ENCODE measurements at places on chromosomes 16 and 17. TPM values are rescaled to one million over a fixed set of nuclear protein-coding genes. Genes with fewer than 3 reads are reported as not detected.

SLFN13 gene
- 36.0 TPM for total RNA-seq

- H3K36me3 ChIP-seq, result no peaks in the 10 kb centered on the region
- H3K4me1 ChIP-seq, result peaks cover 10% of the 10 kb centered on the region
- H3K4me3 ChIP-seq, result no peak overlapping the region
Observed at GRCh38 chr16:50809561-50809960, 67.7 kb downstream of the CYLD start.

DNA sequence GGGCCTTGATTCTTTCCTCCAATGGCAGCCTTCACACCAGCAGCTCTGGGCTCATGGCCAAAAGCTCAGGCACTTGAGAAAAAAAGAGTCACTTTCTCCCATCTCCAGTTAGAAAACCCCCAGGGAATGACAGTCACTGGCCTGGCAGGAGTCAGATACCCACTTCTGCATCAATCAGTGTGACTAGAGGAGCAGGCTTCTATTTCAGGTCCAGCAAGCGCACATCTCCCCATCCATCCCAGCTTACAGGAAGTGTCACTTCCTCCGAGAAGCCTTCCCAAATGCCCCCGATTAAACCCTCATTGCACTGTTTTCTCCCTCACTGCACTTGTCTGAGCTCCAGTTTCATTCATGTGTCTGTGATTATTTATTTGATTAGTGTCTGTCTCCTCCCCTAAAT, 30.4 kb upstream of the CCL1 start:
- no peak overlapping the region for H3K4me3 ChIP-seq
- DNase-seq, result no peak
- H3K27ac ChIP-seq, result no peak overlapping the region
- no peaks in the 10 kb centered on the region for H3K27me3 ChIP-seq

- H3K27ac ChIP-seq, result no peak overlapping the region
- no peak for DNase-seq
- H3K4me3 ChIP-seq, result no peak overlapping the region
- no peaks in the 10 kb centered on the region for H3K27me3 ChIP-seq
- peaks cover 29% of the 10 kb centered on the region for H3K4me1 ChIP-seq
- peaks cover 8% of the 10 kb centered on the region for H3K36me3 ChIP-seq
Observed at GRCh38 chr17:17902877-17903276, 66.1 kb upstream of the SREBF1 start.

GRCh38 chr17:79237448-79238053, 162.9 kb downstream of the ENGASE start:
- H3K4me1 ChIP-seq, result no peaks in the 10 kb centered on the region
- no peaks in the 10 kb centered on the region for H3K27me3 ChIP-seq
- DNase-seq, result no peak
- H3K27ac ChIP-seq, result no peak overlapping the region
- no peak overlapping the region for H3K4me3 ChIP-seq
- H3K36me3 ChIP-seq, result no peaks in the 10 kb centered on the region

Measured in upper lobe of left lung (tissue), 6 donors.